ENCODE measurements at places on chromosomes 5 and 9.

- no peak for DNase-seq
Observed at GRCh38 chr9:93595461-93595860, 19.1 kb downstream of the PHF2 start.

GRCh38 chr9:37442556-37442955 is 20.1 kb downstream of the GRHPR start:
- no peak for DNase-seq

DNA sequence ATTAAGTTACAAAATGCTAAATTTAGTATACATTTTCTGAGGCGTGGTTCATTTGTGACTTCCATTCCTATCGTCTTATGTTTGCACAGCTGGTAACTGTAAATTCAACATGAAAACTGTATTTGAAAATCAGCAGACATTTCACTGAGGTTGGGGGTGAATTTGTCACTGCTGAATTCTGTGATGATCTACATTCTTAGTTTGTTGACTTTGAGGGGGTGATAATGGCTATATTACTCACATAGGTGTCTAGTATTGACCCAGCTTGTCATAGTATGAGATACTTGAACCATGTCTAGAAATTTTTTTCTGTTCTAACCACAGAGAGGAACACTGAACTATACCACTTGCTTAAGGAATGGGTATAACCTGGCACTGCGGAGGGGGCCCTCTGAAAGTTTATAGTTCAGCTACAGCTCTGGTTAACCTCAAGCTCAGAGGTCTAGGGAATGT is 313.3 kb downstream of the PIK3R1 start:
- no peak for DNase-seq

- DNase-seq: no peak
Observed at GRCh38 chr9:126532019-126532462, 81.7 kb upstream of the LMX1B start.

- no peak for DNase-seq
Observed at GRCh38 chr9:36738318-36738976, 165.8 kb downstream of the MELK start.

Measured in cerebellum (tissue), 4 donors.